ENCODE measurements at places on chromosomes 4 and X. TPM values are rescaled to one million over a fixed set of nuclear protein-coding genes. Genes with fewer than 3 reads are reported as not detected.

FAM149A gene
- 1.2 TPM for total RNA-seq

PCDH10 gene
- total RNA-seq = 12.5 TPM

LANCL3 gene
- 0.22 TPM for total RNA-seq

FAM9C gene
- total RNA-seq = not detected

CXorf49 gene
- not detected for total RNA-seq

CCKAR gene
- total RNA-seq = not detected

WFS1 gene
- total RNA-seq = 39.0 TPM

MAP7D2 gene
- 1.3 TPM for total RNA-seq

REPS2 gene
- total RNA-seq = 1.2 TPM

CT45A3 gene
- total RNA-seq = not detected

MAGED1 gene
- total RNA-seq = 440 TPM

Measured in astrocyte (in vitro differentiated cells and primary cell).